ENCODE measurements at places on chromosomes 5 and 9. TPM values are rescaled to one million over a fixed set of nuclear protein-coding genes. Genes with fewer than 3 reads are reported as not detected.

DNA sequence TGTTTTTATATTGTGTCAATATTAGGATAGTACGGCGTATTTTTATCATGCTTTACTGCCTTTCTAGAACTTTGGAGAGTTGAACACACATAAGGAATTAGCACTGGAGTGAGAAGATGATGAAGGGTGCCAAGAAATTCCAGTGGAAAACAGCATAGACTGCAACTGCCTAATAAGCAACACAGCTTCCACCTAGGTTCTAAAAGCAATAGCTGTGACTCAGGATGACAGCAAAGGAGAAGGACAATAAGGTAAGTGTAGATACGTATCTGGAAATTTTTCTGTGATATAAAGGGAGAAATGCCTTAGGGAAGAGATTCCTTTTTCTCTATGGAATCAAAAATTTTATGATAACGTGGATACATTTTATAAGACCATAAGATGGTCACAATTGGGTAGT is 7.4 kb downstream of the PTPRD start:
- no peaks in the 10 kb centered on the region for H3K36me3 ChIP-seq
- DNase-seq: no peak
- no peaks in the 10 kb centered on the region for H3K27me3 ChIP-seq
- H3K27ac ChIP-seq: no peak overlapping the region

Gene CNTFR
- not detected for total RNA-seq

DNA sequence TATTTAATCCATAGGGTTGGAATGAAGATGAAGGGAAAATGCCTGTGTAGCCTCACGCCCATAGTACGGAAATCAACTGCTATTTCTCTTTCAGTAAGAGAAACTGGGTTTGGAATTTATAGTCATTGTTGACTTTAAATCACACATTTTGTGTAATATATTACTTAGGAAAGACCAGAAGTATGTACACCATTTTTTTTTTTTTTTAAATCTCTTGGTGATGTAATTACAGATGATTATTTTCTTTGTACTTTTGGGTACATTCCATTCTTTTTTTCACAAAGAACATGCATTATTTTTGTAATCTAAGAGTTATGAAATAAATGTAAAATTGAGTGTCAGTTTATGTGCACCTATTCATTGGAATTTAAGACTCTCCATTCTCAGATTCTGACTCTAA is 45.7 kb downstream of the POC5 start:
- no peak overlapping the region for H3K4me3 ChIP-seq

- no peaks in the 10 kb centered on the region for H3K27me3 ChIP-seq
- H3K36me3 ChIP-seq: no peaks in the 10 kb centered on the region
- no peak for DNase-seq
- H3K27ac ChIP-seq: no peak overlapping the region
- no peak overlapping the region for H3K4me3 ChIP-seq
Measured at GRCh38 chr5:7376871-7377270, 19.1 kb upstream of the ADCY2 start.

DNA sequence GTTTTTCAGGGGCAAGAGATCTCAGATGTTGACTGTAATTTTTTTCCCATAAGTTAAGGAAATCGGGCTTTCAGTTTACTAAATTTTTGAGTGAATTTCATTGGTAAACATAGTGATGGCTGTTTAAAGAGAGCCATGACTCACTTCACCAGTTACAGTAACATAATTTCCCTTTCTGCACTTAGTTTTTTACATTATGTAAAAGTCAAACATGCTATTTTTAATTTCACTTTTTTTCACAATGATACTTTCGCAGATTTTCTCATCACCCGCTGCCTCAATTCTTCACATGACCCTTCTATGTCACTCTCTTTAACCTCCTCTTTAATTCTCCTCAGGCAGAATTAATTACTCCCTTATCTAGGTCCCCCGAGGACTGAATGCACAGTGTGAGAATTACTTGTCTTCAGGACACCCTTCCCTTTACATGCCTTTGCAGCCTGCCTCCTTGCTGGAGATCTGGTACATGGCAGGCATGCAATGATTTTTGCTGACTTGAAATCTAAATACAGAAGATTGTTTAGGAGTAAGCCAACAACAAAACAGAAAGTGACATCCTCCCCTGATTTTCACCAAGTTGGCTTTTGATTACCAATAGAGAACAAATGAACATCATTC is 217.5 kb upstream of the S1PR3 start:
- H3K27ac ChIP-seq: no peak overlapping the region
- H3K4me3 ChIP-seq: no peak overlapping the region
- peaks cover 10% of the 10 kb centered on the region for H3K4me1 ChIP-seq
- no peak for DNase-seq
- H3K36me3 ChIP-seq: no peaks in the 10 kb centered on the region

- H3K4me3 ChIP-seq: peak overlapping the region; percentile 61
- H3K27ac ChIP-seq: no peak overlapping the region
- H3K27me3 ChIP-seq: no peaks in the 10 kb centered on the region
- H3K4me1 ChIP-seq: peaks cover 8% of the 10 kb centered on the region
- DNase-seq: peak; percentile 46
- H3K36me3 ChIP-seq: no peaks in the 10 kb centered on the region
Measured at GRCh38 chr9:4297786-4298254, 2.0 kb downstream of the GLIS3 start.

DNA sequence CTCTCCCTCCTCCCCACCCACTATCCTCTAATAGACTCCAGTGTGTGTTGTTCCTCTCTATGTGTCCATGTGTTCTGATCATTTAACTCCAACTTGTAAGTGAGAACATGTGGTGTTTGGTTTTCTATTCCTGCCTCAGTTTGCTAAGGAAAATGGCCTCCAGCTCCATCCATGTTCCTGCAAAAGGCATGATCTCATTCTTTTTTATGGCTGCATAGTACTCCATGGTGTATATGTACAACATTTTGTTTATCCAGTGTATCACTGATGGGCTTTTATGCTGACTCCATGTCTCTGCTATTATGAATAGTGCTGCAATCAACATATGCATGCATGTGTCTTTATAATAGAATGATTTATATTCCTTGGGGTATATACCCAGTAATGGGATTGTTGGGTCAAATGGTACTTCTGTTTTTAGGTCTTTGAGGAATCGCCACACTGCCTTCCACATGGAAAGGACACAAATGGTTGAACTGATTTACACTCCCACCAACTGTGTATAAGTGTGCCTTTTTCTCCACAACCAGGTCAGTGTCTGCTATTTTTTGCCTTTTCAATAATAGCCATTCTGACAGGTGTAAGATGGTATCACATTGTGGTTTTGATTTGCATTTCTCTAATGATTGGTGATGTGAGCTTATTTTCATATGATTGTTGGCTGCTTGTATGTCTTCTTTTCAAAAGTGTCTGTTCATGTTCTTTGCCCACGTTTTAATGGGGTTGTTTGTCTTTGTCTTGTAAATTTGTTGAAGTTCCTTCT is 96.5 kb upstream of the DAB2 start:
- H3K36me3 ChIP-seq: no peaks in the 10 kb centered on the region
- H3K4me1 ChIP-seq: peaks cover 6% of the 10 kb centered on the region
- no peaks in the 10 kb centered on the region for H3K27me3 ChIP-seq
- DNase-seq: no peak
- no peak overlapping the region for H3K27ac ChIP-seq

Gene PCA3
- 0.19 TPM for total RNA-seq

GRCh38 chr5:73974871-73975360 is 348.9 kb downstream of the ARHGEF28 start:
- no peak overlapping the region for H3K4me3 ChIP-seq
- no peaks in the 10 kb centered on the region for H3K4me1 ChIP-seq
- H3K36me3 ChIP-seq: no peaks in the 10 kb centered on the region
- DNase-seq: no peak
- no peaks in the 10 kb centered on the region for H3K27me3 ChIP-seq
- no peak overlapping the region for H3K27ac ChIP-seq

DNA sequence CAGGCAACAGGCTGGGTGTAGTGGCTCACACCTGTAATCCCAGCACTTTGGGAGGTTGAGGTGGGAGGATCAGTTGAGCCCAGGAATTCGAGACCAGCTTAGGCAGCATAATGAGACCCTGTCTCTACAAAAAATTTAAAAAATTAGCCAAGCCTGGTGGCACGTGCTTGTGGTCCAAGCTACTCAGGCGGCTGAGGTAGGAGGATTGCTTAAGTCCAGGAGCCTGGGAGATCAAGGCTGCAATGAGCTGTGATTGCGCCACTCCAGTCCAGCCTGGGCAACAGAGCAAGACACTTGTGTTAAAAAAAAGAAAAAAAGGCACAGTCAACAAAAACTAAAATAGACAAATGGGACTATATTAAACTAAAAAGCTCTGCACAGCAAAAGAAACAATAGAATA is 29.3 kb downstream of the ATP6V0E1 start:
- peaks cover 4% of the 10 kb centered on the region for H3K36me3 ChIP-seq
- H3K4me3 ChIP-seq: no peak overlapping the region
- H3K27me3 ChIP-seq: no peaks in the 10 kb centered on the region
- no peak overlapping the region for H3K27ac ChIP-seq

DNA sequence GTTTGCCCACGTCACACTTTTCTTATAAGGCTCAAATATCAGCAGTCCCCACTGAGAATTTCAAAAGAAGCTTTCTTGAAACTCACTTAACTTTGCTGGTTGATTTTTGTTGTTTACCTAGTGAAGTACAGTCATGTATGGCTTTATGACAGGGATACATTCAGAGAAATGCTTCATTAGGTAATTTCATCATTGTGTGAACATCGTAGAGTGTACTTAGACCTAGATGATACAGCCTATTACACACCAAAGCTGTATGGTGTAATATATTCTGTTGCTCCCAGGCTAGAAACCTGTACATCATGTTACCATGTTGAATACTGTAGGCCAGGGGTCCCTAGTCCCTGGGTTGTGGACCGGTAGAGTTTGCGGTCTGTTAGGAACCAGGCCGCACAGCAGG is 177.0 kb downstream of the ARRDC3 start:
- no peak overlapping the region for H3K4me3 ChIP-seq
- H3K27ac ChIP-seq: no peak overlapping the region
- DNase-seq: no peak
- H3K36me3 ChIP-seq: no peaks in the 10 kb centered on the region
- H3K4me1 ChIP-seq: no peaks in the 10 kb centered on the region

Gene FOXD4
- total RNA-seq: 0.93 TPM

- H3K4me3 ChIP-seq: no peak overlapping the region
- H3K27me3 ChIP-seq: no peaks in the 10 kb centered on the region
- no peak overlapping the region for H3K27ac ChIP-seq
- H3K36me3 ChIP-seq: no peaks in the 10 kb centered on the region
- no peak for DNase-seq
Measured at GRCh38 chr5:76007904-76008303, 75.3 kb upstream of the SV2C start.

Gene PLPPR1
- not detected for total RNA-seq

DNA sequence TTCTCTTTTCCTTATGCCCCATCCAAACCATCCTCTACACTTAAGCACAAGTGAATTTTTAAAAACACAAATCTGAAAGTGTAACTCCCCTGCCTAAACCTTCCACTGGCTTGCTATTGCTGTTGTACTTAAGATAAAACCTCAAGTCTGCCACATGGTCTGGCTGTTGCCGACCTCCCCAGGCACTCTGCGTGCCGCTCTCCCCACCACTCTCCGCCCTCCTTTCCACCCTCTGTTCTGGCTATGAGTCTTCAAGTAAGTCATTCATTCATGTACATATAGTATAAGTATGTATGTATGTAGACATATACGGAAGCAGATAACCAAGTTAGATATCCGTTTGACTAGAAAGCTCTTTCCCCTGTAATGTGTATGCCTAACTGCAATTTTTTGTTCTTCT is 94.7 kb upstream of the ANKRD55 start:
- no peaks in the 10 kb centered on the region for H3K27me3 ChIP-seq
- DNase-seq: no peak
- H3K27ac ChIP-seq: no peak overlapping the region
- H3K36me3 ChIP-seq: no peaks in the 10 kb centered on the region
- no peak overlapping the region for H3K4me3 ChIP-seq

Gene CDC14B
- 1.3 TPM for total RNA-seq

DNA sequence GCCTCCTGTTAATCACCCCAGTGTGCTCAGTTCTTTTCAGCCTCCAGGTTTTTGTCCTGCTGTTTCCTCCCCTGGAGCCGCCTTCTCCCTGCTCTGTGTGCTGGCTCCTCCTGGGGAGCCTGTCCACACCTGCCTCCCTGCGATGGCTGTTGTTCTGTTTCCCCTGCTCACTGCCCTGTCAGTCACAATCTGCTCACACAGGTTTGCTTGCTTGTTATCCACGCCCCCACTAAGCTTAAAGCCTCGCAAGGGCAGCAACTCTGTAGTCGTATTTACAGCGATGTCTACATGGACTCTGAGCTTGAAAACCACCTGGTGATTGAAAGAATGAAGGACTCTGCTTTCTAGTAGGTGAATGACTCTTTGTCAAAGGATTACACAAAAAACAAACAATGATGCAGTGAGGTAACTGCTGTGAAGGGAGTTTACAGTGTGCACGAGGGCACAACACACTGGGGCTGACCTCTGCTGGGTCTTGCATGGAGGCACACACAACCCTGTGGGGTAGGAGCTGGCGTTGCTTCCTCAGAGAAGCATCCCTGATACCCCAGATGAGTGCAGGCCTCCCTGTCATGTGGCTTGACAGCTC is 39.6 kb upstream of the TEX48 start:
- H3K4me3 ChIP-seq: no peak overlapping the region
- no peaks in the 10 kb centered on the region for H3K27me3 ChIP-seq
- H3K4me1 ChIP-seq: peaks cover 26% of the 10 kb centered on the region
- no peak overlapping the region for H3K27ac ChIP-seq
- no peak for DNase-seq

Gene CYSRT1
- total RNA-seq: 1.2 TPM

GRCh38 chr9:27532046-27532445 is 2.4 kb upstream of the MOB3B start:
- no peak overlapping the region for H3K27ac ChIP-seq
- no peak overlapping the region for H3K4me3 ChIP-seq
- H3K4me1 ChIP-seq: peaks cover 9% of the 10 kb centered on the region
- no peaks in the 10 kb centered on the region for H3K27me3 ChIP-seq

GRCh38 chr9:76092572-76092971 is 202.1 kb downstream of the PCSK5 start:
- H3K36me3 ChIP-seq: no peaks in the 10 kb centered on the region
- H3K27me3 ChIP-seq: no peaks in the 10 kb centered on the region
- H3K4me1 ChIP-seq: no peaks in the 10 kb centered on the region
- no peak overlapping the region for H3K4me3 ChIP-seq
- H3K27ac ChIP-seq: no peak overlapping the region
- no peak for DNase-seq

DNA sequence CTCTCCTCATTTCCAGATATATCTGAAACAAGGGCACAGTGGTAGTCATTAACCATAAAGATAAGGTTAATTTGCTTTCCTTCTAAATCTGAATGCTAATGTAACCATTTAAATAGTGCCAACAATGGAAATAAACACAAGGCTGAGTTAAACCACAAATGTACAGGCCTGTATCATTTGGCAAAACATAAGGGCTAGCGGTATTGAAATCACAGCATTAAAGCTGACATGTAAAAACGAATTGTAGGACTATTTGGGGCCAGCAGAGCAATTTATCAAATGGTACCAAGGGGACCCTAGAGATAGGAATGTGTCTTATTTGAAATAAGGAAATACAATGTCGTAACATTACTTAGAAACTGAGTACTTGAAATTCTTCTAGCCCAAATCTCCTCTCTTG is 247.5 kb upstream of the RPS23 start:
- DNase-seq: no peak
- no peak overlapping the region for H3K27ac ChIP-seq
- no peaks in the 10 kb centered on the region for H3K27me3 ChIP-seq
- H3K4me1 ChIP-seq: no peaks in the 10 kb centered on the region
- H3K4me3 ChIP-seq: no peak overlapping the region

Gene LEAP2
- total RNA-seq: 6.6 TPM
